Left colon (tissue), 2 donors: ENCODE measurements at places on chromosomes 7 and 10. TPM values are rescaled to one million over a fixed set of nuclear protein-coding genes. Genes with fewer than 3 reads are reported as not detected.

Gene GIMAP4
- total RNA-seq, result 8.4 TPM

DNA sequence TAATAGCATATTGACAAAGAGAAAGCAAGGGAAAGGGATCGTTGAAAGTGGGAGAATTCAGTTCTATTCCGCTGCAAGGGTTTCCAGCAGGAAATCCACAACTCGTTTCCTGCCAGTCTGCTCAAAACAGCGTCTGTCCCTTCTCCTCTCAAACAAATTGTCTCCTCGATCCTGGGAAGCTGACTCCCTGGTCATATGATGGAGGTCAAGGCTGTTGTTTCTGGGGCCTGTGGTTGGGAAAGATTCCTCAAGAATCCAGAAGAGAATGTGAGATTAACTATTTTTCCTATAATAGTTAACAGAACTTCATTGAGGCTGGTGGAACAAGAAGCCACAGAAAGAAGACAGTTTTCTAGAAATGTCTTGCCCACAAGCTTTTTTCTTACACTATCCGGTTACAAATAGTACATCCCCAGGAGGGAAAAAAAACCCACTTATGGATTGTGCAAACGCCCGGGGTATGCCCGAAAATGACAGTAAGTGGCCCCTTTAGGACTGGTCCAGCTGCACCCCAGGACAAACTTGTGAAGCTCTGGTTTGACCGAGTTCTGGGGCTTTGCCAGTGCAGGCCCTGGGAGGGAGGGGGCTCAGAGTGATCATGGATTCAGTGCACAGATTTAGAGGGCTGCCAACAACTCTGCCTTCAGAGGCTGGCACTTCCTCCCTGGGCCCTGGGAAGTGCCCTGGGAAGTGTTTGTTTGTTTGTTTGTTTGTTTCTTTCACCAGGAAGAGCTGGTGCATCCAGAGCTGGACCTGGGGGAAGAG, 49.4 kb upstream of the CTBP2 start:
- no peak for DNase-seq

DNA sequence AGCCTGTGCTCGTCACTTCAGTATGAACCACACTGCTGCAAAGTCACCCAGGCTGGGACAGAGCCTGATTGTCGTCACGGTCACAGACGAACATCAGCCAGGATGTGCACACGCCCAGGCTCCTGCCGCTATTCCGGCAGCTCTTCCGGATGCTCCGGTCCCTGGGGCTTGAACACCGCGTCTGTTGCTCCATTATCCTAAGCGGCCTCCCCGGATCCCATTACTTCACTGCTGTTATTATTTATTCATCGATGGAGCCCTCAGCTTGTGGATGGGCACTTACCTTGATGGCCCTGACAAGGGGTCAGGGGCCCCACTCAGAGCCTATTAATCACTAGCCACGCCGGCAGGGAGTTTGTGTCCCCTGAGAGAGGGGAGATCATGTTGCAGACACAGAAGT, 120.8 kb upstream of the PCBD1 start:
- no peak for DNase-seq

- DNase-seq, result no peak
These were observed 2.0 kb upstream of the PCOLCE start for GRCh38 chr7:100599911-100600729.

GRCh38 chr7:4136501-4137110, 545.5 kb upstream of the FOXK1 start:
- DNase-seq, result no peak

Gene WNT2
- total RNA-seq, result not detected

Gene GPR15LG
- total RNA-seq, result 621 TPM

DNA sequence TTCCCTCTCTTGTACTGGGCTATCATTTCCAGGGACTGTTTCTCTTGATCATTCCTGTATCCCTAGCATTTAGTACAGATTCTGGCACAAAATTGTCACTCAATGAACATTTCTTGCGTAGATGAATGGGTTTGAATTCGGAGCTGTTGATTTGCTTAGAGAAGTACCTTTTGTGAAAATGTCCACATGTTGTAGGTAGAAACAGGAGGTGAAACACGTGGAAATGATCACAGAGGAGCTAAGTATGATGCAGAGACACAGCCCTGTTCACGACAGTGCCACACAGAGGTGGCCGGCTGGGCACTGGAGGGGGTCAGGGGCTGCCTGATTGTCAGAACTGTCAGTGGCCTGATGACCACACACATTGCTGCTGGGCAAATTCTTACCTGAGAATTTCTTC, 196.1 kb upstream of the PRKCQ start:
- no peak for DNase-seq

- no peak for DNase-seq
These were observed 12.6 kb downstream of the FFAR4 start for GRCh38 chr10:93579089-93579488.

GRCh38 chr10:34106356-34106885, 708.7 kb downstream of the PARD3 start:
- no peak for DNase-seq

DNA sequence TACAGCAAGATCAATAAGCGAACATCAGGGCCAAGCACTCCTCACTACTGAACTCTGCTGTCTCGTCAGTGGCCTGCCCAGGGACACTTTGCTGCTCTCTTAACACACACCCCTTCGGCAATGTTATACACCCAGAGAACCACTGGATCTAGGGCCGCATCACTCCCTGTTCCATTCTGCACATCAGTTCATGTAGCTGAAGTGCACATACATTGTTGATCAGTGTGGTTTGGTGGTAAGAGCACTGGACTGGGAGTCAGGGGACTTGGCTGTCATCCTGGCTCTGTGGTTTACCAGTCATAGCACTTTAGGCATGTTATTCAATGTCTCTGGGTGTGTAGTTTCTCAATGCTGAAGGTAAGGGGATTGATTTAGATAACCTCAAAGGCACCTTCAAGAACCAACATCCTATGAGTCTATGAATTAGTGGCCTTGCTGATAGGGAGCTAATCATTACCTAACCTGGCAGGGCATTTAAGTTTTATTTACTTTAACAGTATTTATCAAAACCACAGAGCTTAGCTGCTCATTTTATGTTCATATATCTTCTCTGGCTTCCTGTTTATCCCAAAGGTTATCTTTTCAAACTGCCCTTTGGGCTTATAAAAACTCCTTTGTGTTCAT, 24.8 kb downstream of the DUSP5 start:
- DNase-seq, result no peak

DNA sequence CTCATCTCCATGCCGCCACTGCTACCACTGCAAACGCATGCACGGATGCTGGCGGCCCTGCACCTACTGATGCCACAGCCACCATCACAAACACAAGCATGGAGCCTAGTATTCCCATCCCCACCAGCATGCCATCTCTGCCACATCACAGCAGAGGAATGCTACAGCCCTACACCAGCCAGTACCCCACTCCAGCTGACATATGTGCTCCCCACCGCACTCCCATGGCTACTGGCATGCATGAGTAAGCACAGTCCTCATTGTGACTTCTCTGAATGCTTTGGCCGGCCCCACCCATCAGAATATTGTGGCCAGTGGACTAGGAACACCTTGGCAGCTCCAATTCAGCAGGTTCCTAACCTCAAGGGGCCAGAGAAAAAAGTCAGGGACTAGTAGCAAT, 705.5 kb downstream of the POM121L12 start:
- DNase-seq, result no peak

- no peak for DNase-seq
These were observed 899.1 kb upstream of the ZWINT start for GRCh38 chr10:57260175-57260574.

Gene ABCA13
- total RNA-seq, result 0.11 TPM

DNA sequence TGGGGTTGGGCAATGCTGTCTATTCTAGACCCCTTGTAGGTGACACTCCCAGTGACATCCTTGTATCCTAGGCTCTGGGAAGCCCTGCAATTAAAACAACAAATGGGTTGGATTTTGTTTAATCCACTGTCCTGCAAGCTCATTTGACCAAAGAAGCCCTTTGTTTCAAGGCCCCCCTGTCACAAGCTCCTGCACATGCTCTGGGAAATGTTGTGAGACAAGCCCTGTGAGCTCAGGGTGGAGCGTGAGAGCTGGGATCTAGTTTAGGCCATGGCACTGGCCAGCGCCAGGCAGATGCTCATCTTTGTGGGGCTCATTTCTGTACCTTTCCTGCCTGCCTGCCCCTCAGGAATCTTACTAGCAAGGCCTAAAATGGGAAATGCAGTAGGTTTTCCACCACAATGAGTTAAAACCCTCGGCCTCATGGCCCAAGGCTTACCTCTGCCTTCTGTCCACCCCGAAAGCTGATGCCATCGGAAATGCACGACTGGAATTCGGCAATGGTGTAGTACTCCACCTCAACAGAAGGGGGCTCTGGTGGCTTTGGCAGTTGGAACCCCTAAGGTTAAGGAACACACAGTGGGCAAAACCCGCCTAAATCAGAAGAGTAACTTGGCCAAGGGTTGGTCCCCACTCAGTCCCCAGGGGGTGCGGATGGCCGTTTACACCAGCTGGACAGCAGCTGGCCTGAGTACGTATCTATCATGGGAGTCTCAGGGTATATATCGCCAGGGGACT, 112.0 kb downstream of the NEURL1 start:
- no peak for DNase-seq

DNA sequence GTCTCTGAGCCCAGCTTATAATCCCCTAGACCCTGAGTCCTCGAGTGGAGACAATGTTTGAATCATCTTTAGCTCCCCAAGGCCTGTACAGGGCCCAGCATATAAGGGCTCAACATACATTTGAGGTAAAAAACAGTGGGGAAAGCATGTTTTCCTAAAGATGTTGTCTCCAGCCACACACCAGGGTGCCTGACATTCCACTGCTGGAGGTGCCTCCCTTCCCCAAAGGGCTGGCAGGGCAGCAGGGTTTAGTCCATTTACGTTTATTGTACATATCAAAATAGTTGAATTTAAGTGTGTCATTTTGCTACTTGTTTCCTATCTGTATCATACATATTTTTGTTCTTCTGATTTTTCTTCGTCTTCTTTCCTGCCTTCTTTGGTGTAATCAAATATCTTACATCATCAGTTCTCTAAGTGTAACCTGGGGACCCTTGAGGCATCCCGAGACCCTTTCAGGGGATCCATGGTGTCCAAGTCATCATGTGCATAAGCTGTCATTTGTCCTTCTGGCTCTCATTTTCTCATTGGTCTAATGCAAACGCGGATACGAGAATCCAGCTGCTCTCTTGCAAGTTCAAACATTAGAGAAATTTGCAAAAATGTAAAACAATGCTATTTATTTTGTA, 101.6 kb downstream of the PDGFA start:
- DNase-seq, result no peak

GRCh38 chr7:93159490-93159889, 11.3 kb upstream of the SAMD9L start:
- no peak for DNase-seq

- DNase-seq, result no peak
These were observed 4.4 kb downstream of the IFIT3 start for GRCh38 chr10:89332123-89332633.

DNA sequence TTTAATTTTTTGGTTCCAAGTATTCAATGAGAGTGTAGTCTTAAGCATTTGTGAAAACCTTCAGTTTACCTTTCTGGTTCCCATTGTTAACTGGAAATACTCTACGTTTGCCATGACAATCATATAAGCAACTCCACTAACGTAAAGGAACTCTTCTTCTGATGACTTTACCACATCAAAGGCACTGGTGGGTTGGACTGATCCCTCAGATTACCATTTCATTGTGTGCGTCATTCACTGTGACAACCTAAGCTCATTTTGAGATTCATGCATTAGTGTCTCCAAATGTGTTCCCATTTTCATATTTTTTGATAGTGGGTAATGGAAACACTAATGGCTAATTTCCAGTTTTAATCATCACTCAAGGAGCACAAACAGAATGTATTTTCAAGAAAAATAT, 119.9 kb upstream of the COL1A2 start:
- DNase-seq, result no peak

- DNase-seq, result no peak
These were observed 133.5 kb downstream of the VIPR2 start for GRCh38 chr7:159010937-159011721.

Gene FAM25A
- not detected for total RNA-seq

- DNase-seq, result peak; percentile 52
These were observed 22.8 kb upstream of the FOXL3 start for GRCh38 chr7:266851-267840.

GRCh38 chr7:26704786-26705185, 159.6 kb downstream of the SKAP2 start:
- no peak for DNase-seq

DNA sequence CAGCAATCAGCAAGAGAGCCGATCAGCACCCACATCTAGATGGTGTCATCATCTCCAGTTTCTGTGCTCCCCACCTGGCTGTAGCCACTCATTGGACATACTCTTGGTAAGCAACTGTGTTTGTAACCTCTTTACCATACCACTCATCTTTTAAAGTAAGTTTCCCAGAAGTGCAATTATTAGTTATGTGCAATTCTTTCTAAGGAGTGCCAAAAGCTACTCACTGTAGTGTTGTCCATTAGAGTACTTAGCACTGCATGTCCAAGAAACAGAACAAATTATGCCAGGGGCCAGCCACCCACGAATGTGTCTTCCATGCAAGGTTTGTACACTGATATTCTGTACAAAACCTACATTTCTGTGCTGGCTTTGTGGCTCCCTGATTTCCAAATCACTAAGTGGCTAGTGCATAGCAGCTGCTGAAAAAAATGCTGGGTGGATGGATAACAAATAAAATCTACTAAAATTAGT, 131.9 kb downstream of the SRPK2 start:
- DNase-seq, result no peak

DNA sequence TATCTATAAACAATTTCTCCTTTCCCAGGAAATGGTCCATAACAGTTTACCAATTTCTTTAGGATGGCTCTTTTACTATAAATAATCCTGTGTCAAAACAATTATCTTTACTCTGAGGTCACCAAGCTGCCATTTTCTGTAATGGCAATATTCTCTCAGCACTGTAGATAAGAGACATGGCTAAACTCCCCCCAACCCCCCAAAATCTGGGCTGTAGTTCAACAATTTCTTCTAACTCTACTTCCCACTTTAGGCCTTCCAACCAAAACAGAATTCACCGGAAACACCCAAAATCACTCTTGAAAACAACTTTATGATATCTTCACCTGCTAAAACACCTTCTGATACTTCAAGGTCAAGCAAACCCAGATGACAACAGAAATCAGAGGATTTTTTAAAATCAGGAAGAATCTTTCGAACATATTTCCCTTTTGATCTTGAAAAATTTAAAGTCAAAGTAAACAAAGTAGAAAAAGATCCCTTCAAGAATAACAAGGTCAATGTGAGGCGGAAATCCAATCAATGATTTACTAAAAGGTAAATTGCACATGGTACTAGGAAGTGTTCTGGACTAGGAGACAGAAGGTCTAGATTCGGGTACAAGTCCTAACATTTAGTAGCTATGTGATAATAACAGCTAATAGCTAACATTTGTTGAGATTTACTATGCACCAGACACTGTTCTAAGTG, 176.8 kb downstream of the CPEB3 start:
- DNase-seq, result no peak

- DNase-seq, result no peak
These were observed 10.8 kb downstream of the COL1A2 start for GRCh38 chr7:94405506-94405905.

- no peak for DNase-seq
These were observed 47.9 kb upstream of the NPFFR1 start for GRCh38 chr10:70331486-70332268.

GRCh38 chr7:116173051-116174028, 37.0 kb upstream of the TES start:
- DNase-seq, result no peak

GRCh38 chr10:12844811-12845483, 156.6 kb downstream of the CCDC3 start:
- no peak for DNase-seq
